ENCODE measurements at places on chromosomes 5 and 9. TPM values are rescaled to one million over a fixed set of nuclear protein-coding genes. Genes with fewer than 3 reads are reported as not detected.

Gene NUDT12
- total RNA-seq: 2.5 TPM

Gene CD72
- total RNA-seq: 0.06 TPM

Gene TRAF1
- 7.0 TPM for total RNA-seq

Gene MCC
- 0.26 TPM for total RNA-seq

Gene GMCL2
- total RNA-seq: not detected

Gene DND1
- total RNA-seq: 1.4 TPM

Gene PCAT7
- 0.92 TPM for total RNA-seq

Gene SLC36A2
- not detected for total RNA-seq

Measured in A549 treated with DMSO at 1 μM for 4 hours (cell line).